ENCODE measurements at places on chromosomes 1 and 21.

DNA sequence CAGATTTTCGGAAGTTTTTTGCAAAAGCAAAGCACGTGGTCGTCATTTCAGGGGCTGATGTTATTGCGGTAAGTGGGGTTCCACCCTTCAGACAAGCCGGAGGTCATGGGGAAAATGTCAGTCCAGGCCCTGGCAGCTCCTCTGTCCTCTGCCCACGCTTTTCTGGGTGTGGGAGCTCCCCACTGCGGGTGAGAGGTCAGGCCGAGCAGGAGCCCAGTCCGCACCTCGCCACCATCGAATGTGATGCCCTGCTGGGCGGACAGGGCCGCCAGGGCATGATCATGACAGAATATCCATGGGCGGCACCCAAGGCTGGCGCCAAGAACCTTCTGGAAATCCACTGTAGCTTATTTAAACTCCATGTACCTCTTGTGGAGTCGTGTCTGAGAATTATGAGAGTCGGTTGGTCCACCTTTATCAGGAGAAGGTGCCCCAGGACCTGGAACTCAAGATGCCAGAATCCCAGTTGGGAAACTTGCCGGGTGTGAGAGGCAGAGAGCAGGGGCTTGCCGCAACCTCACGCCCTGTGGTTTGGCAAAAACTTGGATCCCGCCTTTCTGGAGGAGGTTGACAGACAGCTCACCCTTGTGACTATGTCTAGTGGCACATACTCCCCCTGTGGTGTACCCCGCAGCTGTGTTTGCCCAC is 6.9 kb downstream of the DIRAS3 start:
- no peaks in the 10 kb centered on the region for H3K36me3 ChIP-seq
- no peaks in the 10 kb centered on the region for H3K4me1 ChIP-seq
- no peak overlapping the region for H3K4me3 ChIP-seq
- no peaks in the 10 kb centered on the region for H3K27me3 ChIP-seq
- H3K27ac ChIP-seq = no peak overlapping the region

- H3K4me1 ChIP-seq = no peaks in the 10 kb centered on the region
- H3K4me3 ChIP-seq = no peak overlapping the region
- no peaks in the 10 kb centered on the region for H3K36me3 ChIP-seq
- no peak overlapping the region for H3K27ac ChIP-seq
- no peak for DNase-seq
These were observed 177.6 kb upstream of the OLFM3 start for GRCh38 chr1:102174259-102174863.

DNA sequence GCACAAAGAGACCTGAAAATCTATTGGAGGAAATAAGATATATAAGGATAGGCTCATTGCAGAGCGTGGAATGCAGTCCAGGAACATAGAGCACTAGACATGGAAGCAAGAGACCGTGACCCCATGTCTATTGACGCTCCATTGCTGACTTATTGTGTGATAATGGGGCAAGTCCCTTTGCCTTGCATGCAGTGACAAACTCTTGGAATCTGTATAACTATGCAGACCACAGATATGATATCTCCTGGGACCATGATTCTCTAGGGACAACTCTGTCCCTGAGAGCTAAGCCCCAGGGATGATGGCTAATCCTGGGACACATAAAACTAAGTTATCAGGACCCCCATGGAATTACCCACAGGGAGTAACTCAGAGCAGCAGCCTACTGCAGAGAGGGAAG is 73.1 kb upstream of the PRDX6 start:
- no peaks in the 10 kb centered on the region for H3K36me3 ChIP-seq
- H3K4me3 ChIP-seq = no peak overlapping the region
- H3K27me3 ChIP-seq = no peaks in the 10 kb centered on the region
- H3K4me1 ChIP-seq = no peaks in the 10 kb centered on the region
- DNase-seq = no peak
- H3K27ac ChIP-seq = no peak overlapping the region

DNA sequence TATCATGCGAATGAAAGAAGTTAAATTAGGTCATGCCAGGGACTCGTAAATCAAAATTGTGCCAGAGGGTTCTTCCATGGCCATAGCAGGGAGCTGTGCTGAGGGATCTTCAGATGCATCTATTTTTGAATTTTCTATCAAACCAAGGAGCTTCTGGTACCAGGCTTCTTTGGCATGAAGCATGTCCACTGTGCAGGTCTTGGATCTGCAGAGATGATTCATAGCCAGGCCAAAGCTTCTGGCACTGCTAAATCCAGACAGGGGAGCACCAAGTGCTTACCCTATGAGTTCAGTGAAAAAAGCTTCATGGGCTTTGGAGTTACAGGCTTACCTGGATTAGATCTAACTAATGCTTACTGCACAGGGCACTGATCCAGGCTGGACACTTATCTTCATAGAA is 154.2 kb upstream of the DAB1 start:
- no peak overlapping the region for H3K27ac ChIP-seq
- no peak overlapping the region for H3K4me3 ChIP-seq
- no peak for DNase-seq

DNA sequence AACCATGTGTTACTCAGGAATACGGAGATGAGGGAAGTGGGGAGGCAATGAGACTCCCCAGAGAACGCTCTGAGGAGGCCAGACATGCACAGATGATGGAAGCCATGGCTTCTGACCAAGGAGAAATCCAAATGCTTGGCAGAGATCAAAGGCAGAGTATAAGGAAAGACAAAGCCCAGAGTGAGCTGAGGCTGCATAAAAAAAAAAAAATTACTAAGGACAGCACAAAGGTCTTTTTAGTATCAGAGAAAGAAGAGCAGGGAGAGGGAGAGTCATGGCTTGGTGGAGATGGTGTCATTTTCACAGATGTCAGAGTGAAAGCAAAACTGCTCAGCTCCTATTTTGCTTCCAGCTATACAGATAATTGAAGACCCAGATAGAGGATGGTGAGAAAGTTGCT is 8.1 kb upstream of the NCF2 start:
- peaks cover 7% of the 10 kb centered on the region for H3K4me1 ChIP-seq
- H3K27me3 ChIP-seq = no peaks in the 10 kb centered on the region
- peak overlapping the region; percentile 53 for H3K27ac ChIP-seq
- DNase-seq = no peak
- H3K36me3 ChIP-seq = no peaks in the 10 kb centered on the region
